Epithelial cell of prostate (primary cell): ENCODE measurements at places on chromosomes 7 and 10.

DNA sequence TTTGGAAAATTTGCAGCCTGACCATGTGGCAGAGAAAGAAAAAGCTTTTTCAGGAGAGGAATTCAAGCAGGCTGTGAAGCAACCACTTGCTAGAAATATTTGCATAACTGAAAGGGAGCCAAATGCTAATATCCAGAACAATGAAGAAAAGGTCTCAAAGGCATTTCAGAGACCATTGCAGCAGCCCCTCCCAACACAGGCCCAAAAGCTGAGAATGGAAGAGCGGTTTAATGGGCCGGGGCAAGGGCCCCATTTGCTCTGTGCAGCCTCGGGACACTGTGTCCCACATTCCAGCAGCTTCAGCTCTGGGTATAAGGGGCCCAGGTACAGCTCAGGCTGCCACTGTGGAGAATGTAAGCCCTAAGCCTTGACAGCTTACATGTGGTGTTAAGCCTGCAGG lies 918.1 kb upstream of the POT1 start:
- DNase-seq: no peak

DNA sequence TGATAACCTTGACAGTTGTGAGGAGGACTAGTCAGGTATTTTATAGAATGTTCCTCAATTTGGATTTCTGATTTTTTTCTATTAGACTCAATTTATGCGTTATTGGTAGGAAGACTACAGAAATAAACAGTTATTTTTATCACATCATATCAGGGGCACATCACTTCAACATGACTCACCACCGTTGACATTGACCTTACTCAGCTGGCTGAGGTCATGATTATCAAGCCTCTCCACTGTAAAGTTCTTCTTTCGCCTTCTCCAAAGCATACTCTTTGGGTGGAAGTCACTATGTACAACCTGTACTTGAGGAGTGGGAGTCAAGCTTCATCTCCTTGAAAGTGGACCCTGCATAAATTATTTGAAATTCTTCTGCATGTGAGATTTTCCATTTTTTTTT lies 194.3 kb upstream of the IGFBP3 start:
- no peak for DNase-seq

DNA sequence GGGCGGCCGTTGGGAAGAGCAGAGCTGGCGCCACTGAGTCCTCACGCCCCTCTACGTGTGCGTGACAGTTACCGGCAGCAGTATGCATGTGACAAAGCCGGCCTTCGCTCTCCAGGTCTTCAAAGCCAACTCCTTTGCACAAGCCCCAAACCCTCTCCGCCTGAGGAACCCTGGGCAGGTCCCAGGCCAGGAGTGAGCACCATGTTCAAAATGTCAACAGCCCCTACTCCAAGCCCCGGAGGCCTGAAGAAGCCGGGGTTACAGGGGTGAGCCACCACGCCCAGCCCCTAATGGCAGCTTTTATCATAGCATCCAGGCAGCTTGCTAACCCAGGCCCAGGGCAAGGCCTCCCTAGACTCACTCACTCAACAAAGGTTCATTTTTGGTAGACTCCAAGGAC lies 70.8 kb downstream of the OAT start:
- no peak for DNase-seq

- DNase-seq: no peak
Observed at GRCh38 chr7:20401861-20402746, 71.4 kb downstream of the ITGB8 start.

GRCh38 chr7:125467996-125468854 lies 538.6 kb upstream of the POT1 start:
- no peak for DNase-seq

DNA sequence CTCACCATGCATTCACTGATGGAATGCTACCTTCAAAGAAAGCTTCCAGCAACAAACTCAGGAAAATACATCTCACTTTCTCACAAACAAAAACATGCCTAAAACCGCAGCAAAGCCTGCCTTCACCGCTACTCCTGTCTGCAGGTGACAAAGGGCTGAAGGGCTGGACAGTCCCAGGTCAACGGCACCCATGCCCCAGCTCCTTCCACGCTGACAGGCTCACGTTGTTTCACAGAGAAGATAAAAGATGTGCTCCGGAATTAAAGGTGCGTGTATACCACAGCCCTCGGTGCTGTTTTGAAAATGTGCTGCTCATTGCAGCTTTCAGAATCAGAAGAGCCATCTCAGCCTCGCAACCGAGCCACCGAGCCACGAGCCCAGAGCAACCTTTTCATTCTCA lies 445.0 kb downstream of the PTPRN2 start:
- no peak for DNase-seq

DNA sequence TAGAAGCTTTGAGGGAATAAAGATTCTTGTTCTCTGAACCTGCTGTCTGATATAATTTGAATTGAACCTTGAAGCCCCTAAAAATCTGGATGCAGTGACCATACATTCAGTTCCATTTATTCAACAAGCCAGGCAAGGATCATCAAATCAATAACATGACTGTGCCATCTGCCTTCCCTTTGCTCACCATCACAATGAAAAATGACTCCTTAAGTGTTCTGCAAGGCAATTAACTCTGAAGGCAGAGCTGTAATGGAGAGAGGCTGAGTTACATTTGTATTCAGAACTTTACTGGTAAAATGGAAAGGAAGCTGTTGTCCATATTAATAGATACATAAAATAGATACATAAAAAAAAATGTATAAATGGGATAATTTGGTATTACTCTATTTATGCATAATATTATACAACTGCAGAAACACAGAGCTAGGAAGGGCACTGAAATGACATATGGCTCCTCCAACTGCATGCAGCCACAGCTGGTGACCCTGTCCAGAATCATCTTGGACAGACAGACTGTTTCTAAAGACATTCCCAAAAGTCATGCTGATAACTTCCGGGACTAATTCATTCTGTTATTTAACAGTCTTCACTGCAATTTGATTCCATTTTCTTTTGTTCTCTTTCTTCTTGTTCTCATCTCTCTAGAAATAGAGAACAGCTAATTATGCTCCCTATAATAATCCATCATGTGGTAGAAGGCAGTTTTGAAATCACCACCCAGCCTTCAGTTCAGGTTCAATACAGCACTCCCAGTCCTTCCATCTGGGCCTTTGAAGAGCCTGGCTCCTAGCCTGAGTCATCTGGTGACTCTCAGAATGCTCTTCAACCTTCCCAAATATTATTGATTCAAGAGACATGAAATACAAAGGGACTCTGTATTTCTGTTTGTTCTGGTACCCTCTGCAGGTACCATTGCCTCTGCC lies 412.6 kb downstream of the GFRA1 start:
- DNase-seq: no peak

DNA sequence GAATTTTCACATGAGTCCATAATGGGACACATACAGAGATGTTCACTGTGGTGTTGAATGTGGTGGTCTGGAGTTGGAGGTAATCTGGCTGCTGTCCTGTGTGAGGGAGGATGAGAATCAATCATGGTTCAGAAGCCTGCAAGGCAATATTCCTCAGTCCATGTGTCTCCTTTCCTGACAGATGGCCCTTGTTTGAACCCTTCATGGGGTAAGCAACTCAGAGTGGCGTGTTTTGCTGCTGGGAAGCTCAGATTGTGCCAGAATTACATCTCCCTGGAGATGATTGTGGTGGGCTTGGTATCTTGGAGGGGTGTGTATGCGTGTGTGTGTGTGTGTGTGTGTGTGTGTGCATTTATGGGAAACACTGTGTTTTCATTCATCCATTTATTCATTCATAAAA lies 44.5 kb upstream of the COMTD1 start:
- no peak for DNase-seq

- DNase-seq: no peak
Observed at GRCh38 chr7:1695800-1696454, 25.9 kb downstream of the ELFN1 start.

GRCh38 chr10:123999261-123999660 lies 94.1 kb downstream of the CHST15 start:
- DNase-seq: no peak

DNA sequence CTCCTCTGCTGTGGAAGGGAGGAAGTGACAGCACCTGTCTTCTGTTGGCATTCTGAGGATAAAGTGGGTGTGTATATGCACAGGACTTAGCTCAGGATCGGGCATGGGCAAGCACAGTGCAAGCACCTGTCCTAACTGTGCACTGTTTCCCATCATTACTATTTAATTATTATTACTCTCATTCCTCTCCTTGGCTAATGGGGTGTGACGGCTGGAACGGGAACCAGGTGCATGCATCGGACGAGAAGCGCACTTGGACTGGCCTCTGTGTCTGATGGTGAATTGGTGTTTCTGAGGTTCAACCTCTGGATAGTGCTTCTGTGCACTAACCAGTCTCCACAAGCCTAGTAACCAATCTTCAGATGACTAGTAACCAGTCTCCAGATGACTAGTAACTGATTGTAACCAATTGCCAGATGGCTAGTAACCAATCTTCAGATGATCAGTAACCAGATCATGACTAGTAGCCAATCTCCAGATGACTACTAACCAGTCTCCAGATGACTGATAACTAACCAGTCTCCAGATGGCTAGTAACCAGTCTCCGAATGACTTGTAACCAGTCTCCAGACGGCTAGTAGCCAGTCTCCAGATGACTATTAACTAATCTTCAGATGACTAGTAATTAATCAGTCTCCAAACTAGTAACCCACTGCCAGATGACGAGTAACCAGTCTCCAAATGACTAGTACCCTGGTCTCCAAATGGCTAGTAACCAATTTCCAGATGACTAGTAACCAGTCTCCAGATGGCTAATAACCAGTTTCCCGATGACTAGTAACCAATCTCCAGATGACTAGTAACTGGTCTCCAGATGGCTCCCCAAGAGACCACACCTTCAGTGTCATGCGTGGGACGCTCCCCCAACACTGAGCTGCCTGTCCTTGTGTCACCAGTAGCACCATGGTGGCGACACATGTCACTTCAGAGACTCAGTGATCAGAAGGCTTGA lies 85.8 kb downstream of the PAXIP1 start:
- no peak for DNase-seq

GRCh38 chr7:1065585-1066241 lies 21.4 kb downstream of the GPR146 start:
- DNase-seq: no peak

- DNase-seq: no peak
Observed at GRCh38 chr10:71434760-71435394, 38.2 kb downstream of the CDH23 start.
